ENCODE measurements at places on chromosomes 2 and 18. TPM values are rescaled to one million over a fixed set of nuclear protein-coding genes. Genes with fewer than 3 reads are reported as not detected.

GPR35 gene
- total RNA-seq: 1.4 TPM

GKN1 gene
- total RNA-seq: not detected

LINC00305 gene
- not detected for total RNA-seq

LCT gene
- not detected for total RNA-seq

HAAO gene
- total RNA-seq: 4.1 TPM

TBR1 gene
- not detected for total RNA-seq

NDC80 gene
- 1.1 TPM for total RNA-seq

DNA sequence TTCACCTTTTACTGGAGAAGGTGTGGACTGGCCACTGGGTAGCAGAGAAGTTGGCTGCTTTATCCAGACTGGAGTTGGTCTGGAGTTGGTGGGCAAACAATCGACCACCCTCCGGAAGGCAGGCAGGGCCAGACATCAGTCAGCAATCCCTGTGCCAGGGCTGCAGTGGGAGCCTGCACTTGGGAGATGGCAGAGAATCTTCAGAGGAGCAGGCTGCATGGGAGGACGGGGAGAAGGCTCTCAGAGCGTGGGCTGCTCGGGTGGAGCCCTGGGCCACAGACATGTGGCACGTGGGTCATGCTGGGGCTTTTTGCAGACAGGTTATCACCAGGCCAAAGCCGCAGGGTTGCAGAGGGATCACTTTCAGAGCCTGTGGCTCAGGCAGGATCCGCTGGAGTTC lies 29.6 kb downstream of the SLC9A4 start:
- no peak for DNase-seq

DNA sequence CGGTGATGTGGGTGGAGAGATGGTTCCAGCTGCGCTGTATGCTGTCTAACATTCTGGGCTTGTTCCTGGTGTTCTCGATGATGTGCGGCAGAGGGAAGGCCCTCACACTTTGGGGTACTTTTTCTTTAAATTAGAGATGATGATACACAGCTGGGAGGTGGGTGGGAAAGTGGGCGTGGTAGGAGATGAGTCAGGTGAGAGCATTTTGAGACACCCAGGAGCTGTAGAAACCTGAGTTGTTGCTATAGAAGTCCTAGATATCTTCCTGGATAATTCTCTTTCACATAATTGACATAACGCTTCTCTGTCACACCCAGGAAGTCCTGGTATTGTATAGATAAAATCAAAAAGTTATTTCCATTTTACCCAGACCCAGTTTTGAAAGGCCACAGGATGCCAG lies 103.8 kb upstream of the ALKAL2 start:
- DNase-seq: no peak

GRCh38 chr2:153488072-153488471 lies 9.5 kb upstream of the RPRM start:
- no peak for DNase-seq

DNA sequence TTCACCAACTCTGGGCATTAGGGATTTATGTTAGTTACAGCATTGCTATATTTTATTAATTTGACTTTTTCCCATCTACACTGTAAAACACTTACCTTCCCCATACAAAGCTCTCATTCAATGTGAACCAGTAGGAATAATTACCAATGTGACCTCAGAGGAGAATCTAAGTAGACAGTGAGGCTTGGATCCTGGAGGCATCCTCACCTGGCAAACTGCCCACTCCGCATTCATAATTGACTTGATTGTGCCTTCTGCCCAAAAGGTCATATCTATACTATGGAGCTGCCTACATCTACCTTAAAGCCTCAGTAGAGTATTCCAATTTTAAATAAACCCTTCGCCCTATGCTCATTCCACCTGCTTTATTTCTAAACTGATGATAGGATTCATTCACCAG lies 45.4 kb upstream of the SCN1A start:
- DNase-seq: no peak

- DNase-seq: no peak
Observed at GRCh38 chr2:180523621-180524340, 456.6 kb upstream of the UBE2E3 start.

DNA sequence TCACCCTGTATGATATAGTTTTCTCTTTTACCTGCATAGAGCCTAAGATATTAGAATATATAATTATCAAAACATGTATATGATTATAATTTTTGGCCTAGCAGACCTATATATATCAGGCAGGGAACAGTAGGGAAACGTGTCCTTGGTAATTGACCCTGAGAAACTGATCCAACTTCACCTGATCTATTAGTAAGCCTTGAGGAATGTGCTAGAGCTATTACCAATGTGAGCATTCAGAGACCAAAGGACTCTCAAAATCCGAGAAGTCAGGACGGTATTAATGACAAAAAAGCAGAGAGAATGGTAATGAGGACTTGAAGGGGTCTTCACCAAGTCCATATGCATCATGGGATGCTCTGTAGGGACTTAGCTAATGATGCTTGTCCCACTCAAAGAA lies 571.9 kb downstream of the CPS1 start:
- no peak for DNase-seq

DNA sequence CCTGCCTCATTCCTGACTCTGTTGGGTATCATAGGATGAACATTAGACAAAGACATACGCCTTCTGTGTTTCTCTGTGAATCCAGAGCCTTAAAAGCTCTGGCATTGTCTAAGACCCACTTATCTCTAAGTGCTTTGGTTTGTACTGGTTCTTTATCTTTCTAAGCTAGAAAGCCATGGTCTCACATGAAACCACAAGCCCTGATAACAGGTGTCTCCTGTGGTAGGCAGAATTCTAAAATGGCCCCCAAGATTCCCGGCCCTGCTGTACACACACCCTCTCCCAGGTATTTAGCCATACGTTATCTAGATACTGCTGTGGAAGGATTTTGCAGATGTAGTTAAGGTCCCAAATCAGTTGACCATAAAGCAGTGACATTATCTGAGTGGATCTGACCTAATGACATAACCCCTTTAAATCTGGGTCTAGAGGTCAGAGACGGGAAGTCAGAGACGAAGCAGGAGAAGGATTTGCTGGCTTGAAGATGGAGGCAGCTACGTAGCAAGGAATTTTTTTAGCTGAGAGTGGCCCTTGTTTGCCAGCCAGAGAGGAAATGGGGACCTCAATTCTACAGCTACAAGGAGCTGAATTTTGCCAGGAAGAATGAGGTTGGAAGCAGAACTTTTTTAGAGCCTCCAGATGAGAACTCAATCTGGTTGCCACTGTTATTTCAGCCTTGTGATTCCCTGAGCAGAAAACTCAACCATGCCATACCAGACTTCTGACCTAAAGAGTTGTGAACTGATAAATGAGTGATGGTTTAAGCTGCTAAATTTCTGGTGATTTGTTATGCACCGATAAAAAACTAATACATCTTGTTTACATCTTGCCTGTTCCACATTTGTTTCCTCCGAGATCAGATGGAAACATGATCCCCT lies 186.7 kb downstream of the CAMKMT start:
- DNase-seq: no peak

DNA sequence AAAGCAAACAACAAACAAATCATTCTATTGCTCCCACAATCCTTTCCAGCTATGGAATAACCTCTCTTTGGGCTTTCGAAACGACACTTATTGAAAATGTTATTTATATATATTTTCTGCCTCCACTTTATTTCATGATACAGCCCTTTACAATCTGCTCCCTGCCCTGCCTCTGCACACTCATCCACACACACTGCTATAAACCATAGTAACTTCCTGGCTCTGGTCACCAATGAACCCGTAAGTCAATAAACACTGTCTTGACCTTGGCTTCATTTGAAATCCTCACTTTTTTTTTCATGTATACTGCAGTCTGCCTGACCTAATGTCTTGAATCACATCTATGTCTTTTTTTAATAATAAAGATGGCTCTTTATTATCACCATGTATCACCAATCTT lies 161.5 kb downstream of the SLC39A10 start:
- no peak for DNase-seq

GRCh38 chr2:102061286-102061699 lies 69.5 kb downstream of the IL1R2 start:
- no peak for DNase-seq

DNA sequence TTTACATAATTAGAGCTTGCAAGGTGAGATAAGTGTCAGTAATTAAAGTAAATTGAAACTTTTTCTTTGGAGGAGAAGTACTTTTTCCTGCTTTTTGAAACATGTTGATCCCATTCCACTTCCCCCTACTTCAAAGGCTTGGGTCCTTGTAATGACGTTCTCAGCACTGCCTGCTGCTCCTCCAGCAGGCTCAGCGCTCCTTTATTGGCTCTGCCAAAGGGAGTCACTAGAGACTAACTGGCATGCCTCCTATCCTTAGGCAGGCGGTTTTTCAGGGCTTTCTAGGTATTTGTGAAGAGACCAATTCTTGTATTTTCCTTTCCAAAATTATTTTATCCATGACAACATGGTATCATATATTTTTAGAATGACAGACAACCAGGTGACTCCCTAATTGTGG lies 43.9 kb upstream of the ACADL start:
- DNase-seq: no peak

DNA sequence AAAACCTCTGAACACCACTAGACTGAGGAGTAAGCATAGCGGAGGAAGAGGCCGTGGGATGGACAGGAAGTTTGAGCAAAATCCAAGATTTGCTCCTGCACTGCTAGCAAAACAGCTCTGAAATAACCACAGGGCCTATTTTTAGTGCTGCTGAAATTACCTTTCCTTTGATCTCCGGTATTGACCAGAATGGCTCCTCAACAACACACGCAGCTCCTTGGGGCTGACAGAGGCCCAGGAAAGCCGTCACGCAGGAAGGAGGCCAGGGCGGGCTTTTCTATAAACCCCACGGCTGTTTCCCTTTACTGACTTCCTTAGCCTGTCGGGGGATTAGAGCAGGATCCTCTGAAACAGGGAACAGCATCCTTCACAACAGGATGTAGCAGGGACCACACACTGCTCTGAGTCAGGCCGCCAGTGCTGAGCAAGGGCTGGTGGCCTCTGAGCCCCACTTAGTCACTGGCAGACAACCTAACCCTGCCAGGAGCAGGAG lies 80.8 kb upstream of the LCLAT1 start:
- DNase-seq: no peak

DNA sequence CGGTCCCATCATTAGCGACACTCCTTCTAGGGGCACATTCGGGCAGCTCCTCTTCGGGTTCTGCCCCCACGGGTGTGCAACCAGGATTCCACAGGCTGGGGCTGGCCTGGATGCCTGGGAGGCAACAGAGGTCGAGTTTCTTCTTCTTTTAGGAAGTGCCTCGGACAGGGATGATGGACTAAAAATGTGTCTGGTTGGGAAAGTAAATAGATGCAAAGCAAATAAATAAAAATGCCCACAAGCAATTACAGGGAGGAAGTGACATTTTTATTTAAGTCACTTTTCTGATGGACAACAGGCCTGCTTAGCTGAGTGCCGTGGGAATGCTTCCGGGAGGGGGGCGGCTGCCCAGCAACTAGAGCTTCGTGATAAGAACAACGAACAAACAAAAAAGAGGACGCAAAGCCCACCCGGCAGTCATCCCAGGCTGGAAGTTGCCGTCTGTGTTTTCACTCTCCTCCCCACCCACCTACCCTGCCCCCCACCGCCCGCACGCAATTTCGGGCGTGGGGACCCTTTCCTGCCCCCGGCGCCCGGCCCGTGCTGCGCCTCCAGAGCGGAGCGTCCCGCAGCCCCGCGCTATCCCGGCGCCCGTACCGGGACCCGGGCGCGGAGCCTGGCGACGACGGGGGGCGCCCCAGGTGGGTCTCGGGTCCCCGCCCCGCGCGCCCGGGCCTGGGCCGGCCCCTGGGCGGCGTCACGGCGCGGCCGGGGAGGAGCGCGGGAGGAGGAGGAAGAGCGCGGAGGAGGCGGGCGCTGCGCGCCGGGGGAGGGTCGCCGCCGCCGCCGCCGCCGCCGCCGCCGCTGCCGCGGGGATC lies 412 bp upstream of the NCK2 start:
- DNase-seq: peak; percentile 88

DNA sequence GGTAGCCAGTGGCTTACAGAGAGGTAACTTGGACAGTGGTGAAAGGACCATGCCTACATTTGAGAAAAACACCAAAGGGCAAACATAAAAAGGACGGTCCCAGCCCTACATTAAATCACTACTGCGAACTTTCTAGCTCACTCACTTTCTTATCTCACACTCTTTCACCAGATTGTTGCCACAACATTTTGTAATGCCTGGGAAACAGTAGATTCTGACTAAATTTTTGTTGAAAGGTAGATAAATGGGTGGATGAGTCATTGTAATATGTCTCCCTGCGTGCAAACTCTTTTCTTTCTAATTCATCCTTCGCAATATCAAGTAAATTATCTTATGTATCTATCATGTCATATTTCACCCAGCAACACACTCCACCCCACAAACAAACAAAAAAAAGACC lies 192.2 kb downstream of the IRS1 start:
- no peak for DNase-seq

DNA sequence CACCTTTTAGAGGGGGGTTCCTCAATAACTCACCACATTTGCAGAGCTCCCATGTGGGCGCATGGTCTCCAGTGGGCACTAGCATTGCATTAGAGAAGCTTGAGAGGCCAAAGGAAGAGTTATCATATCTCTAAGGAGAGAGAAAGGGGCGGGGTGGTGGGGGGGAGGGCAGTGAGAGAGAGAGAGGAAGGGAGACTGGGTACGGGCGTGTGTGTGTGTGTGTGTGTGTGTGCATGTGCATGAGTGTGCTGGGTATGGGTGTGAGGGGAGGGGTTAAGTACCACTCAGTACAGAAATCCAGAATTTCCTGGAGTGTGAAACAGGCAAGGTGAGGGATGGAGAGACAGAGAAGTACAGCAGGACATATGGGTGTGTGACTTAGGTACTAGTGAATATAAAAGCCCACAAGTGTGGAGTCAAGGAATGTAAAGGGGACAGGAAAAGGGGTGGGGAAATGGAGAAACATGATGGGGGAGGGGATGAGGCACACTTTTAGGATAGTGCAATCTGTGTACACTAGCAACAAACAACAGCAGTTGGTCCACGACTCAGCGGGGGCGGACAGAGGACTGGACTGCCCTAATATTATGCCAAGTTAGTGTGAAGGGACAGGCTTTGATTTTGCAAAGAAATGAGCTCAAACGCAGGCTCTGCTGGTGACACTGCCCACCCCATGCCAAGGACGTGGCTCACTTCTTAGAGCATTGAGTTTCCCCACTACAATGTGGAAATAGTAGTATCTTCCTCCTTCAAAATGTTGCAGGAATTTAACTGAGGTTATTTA lies 91.3 kb downstream of the SPRED2 start:
- DNase-seq: no peak

GRCh38 chr2:185463481-185463880 lies 275.1 kb upstream of the FSIP2 start:
- DNase-seq: no peak

DNA sequence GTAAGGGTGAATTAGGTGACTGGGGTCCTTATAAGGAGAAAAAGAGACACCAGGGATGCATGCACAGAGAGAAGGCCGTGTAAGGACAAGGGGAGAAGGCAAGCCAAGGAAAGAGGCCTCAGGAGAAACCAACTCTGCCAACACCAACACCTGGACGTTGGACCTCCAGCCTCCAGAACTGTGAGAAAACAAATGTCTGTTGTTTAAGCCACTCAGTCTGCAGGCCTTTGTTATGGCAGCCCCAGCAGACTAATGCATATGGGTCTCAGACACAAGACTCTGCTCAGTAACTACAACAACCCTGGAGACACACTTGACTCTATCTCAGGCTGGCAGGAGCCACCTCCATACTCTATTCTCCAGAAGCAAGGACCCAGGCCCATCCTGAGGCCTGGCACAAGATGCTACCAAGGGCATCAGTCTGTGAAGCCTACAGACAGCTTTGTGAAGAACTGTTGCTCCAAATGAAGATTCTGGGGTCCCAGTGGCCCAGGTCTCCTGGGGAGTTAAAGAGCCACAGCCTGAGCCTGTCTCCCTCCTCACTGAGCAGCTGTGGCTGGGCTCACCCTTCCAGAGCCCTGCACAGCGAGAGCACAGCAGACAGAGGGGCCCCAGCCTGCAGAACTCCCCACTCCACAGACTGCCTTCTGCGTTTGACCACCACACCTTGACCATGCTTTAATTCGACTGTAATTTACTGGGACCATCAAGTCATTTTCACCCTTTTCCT lies 43.0 kb upstream of the SLC35G4 start:
- no peak for DNase-seq

Data from right cardiac atrium (tissue), 5 donors.